ENCODE measurements at places on chromosomes 12 and 14.

DNA sequence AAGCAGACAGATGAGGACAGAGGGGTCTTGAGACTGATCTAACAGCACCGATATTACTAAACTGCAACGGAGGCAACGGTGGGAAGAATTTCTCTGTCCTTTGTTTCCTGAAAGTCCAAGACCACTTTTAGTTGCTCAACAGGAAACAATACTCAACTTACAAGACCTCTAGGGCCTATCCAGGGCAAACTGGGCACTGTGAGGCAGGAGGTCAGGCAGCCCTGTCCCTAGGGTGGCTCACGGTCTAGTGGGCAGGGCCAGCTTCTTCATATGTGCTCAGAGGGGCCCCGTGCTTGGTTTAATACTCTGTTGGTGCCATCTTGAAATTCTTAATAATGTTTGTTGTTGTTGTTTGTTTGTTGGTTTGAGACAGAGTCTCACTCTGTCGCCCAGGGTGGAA, 14.2 kb downstream of the SSH1 start:
- DNase-seq: no peak

GRCh38 chr14:105647784-105648608, 121.6 kb downstream of the TMEM121 start:
- no peak for DNase-seq

- no peak for DNase-seq
Measured at GRCh38 chr12:102957339-102958050, at the start of gene ASCL1. Gene ASCL1, plus strand, starts transcription at chr12:102957674. Its CDS starts 571 bp downstream, at chr12:102958245.

DNA sequence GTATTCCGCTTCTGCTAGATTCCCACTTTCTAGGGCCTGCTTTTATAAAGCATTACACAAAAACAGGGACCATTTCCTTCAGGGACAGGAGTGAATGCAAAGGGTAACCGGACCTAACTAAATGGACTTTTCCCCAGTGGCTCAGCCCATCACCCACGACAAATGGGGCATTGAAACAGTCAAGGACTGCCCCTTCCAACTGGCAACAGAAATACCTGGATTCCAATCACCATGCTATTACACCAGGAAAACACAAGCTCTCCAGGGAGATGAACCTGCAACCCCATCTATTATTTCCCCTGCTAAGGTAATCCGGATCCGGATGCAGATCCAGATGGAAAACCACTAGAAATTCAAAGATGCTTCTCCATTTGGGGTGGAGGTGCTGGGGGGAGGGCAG, 1.0 kb downstream of the MPHOSPH9 start:
- no peak for DNase-seq

- no peak for DNase-seq
Measured at GRCh38 chr12:92088805-92089204, 56.8 kb downstream of the BTG1 start.

DNA sequence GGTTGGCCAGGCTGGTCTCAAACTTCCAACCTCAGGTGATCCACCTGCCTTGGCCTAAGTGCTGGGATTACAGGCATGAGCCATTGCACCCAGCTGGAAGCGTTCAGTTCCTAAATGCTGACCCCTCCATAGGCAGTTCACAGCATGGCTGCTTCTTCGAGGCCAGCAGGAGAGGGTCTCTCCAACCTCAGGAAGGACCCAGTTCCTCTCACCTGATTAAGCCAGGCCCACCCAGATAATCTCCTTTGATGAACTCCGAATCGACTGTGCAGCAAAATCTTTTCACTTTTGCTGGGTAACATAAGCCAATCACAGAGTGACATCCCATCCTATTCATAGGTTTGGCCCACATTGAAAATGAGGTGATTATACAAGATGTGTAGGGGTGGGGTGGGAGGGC, 165.1 kb downstream of the ADCK1 start:
- no peak for DNase-seq

GRCh38 chr14:51092965-51093364, 1.9 kb downstream of the TRIM9 start:
- DNase-seq: no peak

DNA sequence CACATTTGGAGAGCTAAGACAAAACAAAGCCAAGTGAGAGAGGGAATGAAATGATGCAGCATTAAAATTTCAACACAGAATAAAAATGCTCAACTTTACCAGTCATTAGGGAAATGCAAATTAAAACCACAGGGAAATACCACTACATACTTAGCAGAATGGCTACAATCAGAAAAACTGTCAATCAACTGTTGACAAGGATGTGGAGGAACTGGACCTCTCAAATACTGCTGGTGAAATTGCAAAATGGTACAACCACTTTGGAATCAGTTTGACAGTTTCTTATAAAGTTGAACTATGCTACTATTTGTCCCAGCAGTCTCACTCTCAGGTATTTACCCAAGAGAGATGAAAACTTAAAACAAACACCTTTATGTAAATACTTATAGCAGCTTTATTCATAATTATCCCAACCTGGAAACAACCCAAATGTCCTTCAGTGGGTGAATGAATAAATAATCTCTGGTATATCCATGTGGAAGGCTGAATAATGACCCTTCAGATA, 43.8 kb upstream of the KTN1 start:
- DNase-seq: no peak

Measured in stimulated activated CD4-positive, alpha-beta T cell treated with anti-CD3 and anti-CD28 coated beads, Interleukin-4, amount 100 ng/mL, for 1 hour (primary cell).